NK-92 treated with Interleukin-12 subunit alpha and Interleukin-12 subunit beta, amount 100 ng/mL, for 24 hours (cell line): ENCODE measurements at places on chromosomes 11 and 22.

DNA sequence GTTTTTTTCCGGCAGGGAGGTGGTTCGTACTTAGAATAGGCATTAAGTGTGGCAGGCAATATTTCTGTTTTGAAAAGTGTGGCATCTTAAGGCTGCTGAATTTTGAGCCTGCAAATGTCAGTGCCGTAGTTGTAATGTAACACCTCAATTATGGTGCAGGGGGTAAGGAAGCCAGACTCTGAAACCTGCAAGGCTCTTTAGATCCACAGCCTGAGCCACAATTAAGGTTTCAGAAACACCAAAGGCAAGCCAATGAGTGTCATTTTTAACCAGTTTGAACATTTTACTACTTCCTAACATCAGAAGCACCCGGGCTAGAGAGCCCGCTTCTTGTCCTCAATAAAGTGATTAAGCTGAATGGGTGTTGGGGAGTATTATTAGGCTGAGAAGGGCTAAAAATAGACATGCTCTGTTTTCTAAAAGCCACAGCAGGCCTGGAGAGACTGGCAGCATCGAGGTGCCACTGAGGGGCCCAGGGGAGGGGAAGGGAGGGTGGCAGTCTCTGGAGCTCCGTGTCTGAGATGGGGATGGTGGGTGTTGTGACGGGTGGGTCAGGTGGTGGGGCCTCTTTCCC, 113.4 kb downstream of the ZBTB16 start:
- DNase-seq, result no peak

DNA sequence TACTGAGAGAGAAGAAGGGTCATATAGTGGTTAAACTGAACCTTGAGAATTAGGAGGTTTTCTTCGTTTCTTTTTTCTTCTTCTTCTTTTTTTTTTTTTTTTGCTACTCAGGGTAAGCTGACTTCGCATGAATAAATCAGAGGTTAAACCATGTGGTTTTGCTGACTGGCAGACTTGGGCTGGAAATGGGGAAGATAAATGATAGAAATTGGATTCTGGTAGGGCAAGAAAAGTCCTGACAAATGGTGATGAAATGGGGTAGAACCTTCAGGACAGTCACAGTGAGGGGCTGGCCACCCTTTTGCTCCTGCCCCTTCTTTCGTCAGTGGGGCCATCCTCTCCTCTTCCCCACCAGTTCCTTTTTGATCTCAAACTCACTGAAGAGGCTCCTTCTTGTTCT, 1.6 kb upstream of the SWAP70 start:
- no peak for DNase-seq

- DNase-seq, result no peak
Measured at GRCh38 chr11:36510594-36510942, 496 bp upstream of the TRAF6 start.

- no peak for DNase-seq
Measured at GRCh38 chr11:65159012-65159411, 11.0 kb upstream of the SPDYC start.
